ENCODE measurements at places on chromosomes 16 and 17.

DNA sequence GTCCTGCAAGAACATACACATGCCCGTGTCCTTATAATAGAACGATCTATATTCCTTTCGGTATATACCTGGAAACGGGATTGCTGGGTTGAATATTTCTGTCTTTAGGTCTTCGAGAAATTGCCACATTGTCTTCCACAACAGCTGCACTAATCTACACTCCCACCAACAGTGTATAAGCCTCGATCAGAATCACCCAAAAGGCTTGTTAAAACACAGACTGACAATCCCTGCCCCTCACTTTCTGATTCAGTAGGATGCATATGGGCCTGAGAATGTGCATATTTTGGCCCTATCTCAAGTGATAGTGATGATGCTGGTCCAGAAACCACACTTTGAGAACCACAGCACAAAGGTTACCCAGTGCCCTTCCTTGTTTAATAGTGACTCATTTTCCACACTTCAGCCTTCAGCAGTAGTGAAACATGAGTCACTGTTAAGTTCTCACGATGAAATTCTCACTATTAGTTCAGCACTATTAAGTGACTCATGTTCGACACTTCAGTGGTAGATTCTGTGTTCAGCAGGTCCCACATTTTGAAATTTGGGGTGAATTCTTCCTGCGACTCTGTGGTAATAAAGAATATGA, 215.6 kb downstream of the GRIN2A start:
- DNase-seq, result no peak

- DNase-seq, result no peak
Measured at GRCh38 chr17:41575336-41575735, 3.5 kb upstream of the KRT9 start.

DNA sequence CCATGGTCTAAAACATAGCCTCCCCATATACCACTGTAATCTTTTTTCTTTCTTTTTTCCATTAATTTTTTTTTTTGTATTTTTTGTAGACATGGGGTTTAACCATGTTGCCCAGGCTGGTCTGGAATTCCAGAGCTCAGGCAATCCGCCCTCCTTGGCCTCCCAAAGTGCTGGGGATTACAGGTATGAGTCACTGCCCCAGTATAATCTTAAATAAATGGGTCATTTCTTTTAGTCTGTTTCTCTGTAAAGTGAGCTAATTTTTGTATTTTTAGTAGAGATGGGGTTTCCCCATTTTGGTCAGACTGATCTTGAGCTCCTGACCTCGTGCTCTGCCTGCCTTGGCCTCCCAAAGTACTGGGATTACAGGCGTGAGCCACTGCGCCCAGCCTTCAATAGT, 5.7 kb upstream of the NME1 start:
- DNase-seq, result no peak

DNA sequence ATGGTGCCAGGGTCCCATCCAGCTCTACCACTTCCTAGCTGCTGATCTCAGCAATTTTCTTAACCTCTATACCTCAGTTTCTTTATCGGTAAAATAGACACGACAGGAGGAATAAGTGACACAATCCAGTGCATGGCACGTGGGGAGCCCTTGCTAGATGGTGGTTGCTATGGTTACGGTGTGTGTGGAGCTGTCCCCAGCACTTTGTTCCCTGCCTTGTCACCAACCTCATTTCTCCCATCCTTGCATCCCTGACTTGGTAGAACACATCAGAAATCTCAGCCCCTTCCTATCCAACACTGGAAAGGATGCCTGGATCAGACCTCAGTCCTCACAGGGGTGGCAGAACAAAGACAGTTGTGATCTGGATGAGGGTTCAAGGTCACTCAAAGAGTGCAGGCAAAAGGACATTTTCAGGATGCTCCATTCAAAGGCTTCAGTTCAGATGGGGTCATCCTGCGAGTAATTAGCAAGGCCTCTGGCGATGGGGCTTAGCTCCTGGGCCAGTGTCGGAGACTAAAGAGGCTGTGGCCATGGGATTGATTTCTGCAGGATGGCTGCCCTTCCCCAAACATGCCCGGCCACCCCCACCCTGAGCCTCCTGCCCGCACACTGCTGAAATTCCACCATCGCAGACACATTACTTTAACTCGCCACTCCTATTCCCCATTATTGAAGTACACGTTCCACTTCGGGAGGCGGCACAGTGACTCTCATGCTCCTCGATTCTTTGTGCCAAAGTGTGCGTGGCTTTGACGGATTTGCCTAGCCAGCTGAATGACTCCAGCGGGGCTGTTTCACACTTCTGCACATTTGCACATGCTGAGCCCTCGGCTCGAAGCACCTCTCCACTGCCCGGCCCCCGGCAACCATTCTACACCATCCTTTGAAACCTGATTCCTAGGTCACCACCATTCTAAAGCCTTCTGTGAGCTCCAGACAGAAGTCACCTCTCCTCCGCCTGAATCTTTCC, 40.3 kb downstream of the WNT3 start:
- no peak for DNase-seq

- DNase-seq, result no peak
Measured at GRCh38 chr16:64412578-64413280, 709.1 kb downstream of the CDH11 start.

DNA sequence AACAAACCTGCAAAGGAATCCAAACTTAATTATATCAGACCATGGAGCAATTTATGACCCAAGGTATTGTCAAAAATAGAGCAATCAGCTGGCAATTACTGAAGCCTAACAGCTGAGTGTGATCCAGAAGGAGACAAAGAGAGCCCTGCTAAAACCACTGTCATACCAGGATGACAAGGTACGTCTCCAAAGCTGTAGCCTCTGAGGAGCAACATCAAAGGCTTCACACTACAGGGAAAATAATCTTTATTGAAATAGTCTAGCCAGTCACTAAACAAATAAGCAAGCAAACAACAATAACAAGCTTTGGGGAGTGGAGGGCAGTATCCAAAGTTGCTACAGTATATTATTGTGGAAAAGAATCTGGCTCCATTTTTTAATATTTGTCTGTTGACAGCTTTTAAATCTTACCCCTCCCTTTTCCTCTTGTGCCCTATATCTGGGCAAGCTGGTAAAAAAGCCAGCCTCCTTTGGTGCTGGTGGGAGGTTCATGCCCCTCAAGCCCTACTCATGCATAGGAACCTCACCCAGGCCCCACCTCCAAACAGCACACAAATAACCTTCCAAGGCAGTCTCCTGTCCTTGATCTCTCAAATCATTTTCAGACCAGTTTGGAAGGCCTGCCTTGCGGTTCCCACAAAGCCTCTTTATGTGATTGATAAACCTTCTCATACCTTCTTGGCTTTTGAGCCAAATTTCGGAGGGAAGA, 73.7 kb downstream of the ITFG1 start:
- DNase-seq, result no peak

DNA sequence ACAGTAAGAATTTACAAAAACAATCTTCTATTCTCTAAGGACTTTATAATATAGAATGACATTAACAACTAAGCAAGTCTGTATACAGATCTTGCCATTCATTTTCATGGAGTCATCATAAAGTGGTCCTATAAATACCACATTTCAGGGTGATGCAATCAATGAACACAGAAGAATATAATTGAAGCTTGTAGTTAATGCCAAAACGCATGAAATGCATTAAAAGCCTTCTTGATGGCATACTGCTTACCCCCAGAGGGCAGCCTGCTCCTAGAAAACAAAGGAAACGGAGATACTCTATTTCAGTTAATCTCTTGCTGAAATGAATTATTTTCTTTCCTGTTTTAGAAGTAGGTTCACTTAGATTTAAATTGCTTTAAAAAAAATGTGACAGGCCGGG, 45.2 kb upstream of the STAC2 start:
- no peak for DNase-seq

- DNase-seq, result no peak
Measured at GRCh38 chr16:71929048-71929447, 33.7 kb downstream of the IST1 start.

- DNase-seq, result no peak
Measured at GRCh38 chr17:55414983-55415382, 6.7 kb downstream of the MMD start.

GRCh38 chr16:79902351-79902750, 301.8 kb upstream of the MAF start:
- no peak for DNase-seq

- no peak for DNase-seq
Measured at GRCh38 chr16:66569131-66569530, 2.9 kb downstream of the CMTM1 start.

DNA sequence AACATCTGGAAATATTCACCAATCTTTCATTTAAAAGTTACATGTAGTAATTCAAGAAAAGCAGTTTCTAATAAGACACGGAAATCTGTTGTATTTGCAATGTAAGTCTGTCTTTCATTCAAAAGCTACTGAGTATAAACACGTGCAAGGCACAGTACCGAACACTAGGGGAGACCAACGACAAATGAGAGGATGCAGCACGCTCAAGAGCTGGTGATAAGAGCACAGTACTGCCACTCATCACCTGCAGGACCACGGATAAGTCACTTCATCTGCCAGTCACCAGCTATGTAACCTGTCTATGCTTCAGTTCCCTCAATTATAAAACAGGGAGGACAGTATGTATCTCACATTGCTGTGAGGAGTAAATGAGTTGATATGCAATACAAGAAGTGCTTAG, 67.1 kb downstream of the CLEC18A start:
- DNase-seq, result no peak
